Naive thymus-derived CD4-positive, alpha-beta T cell (primary cell): ENCODE measurements at places on chromosomes 3 and 15. TPM values are rescaled to one million over a fixed set of nuclear protein-coding genes. Genes with fewer than 3 reads are reported as not detected.

The POLQ gene
- polyA plus RNA-seq = 0.04 TPM

The GOLGA8G gene
- polyA plus RNA-seq = not detected

The DUOXA1 gene
- not detected for polyA plus RNA-seq

The FOXB1 gene
- polyA plus RNA-seq = 0.91 TPM

The EAF1 gene
- 5.7 TPM for polyA plus RNA-seq

The TBC1D21 gene
- not detected for polyA plus RNA-seq

The CNTN4 gene
- not detected for polyA plus RNA-seq

The GOLGA6L7 gene
- polyA plus RNA-seq = not detected

The PLS1 gene
- 6.4 TPM for polyA plus RNA-seq

The NPTN gene
- polyA plus RNA-seq = 35.3 TPM

The TERC gene
- polyA plus RNA-seq = not detected

The A4GNT gene
- polyA plus RNA-seq = not detected

The BNC1 gene
- not detected for polyA plus RNA-seq

The RETNLB gene
- not detected for polyA plus RNA-seq

The RBMS3 gene
- polyA plus RNA-seq = 0.33 TPM

The DPPA2 gene
- not detected for polyA plus RNA-seq

The CFAP44 gene
- 0.29 TPM for polyA plus RNA-seq

The NMB gene
- polyA plus RNA-seq = 5.2 TPM

The TRPM1 gene
- polyA plus RNA-seq = not detected

The RHCG gene
- not detected for polyA plus RNA-seq

The MB21D2 gene
- polyA plus RNA-seq = 3.2 TPM

The ARGFX gene
- polyA plus RNA-seq = not detected

The GSK3B gene
- polyA plus RNA-seq = 13.4 TPM

The SERPINI2 gene
- polyA plus RNA-seq = not detected

The LRRN1 gene
- 1.2 TPM for polyA plus RNA-seq

The SMAD6 gene
- polyA plus RNA-seq = not detected

The APOD gene
- polyA plus RNA-seq = not detected

The CYP19A1 gene
- polyA plus RNA-seq = not detected

The EFCC1 gene
- polyA plus RNA-seq = 0.27 TPM
